Occipital lobe (tissue), 3 donors: ENCODE measurements at places on chromosomes 7 and 10. TPM values are rescaled to one million over a fixed set of nuclear protein-coding genes. Genes with fewer than 3 reads are reported as not detected.
A peak's percentile ranks its signal among the peaks of the same experiment; 100 is the strongest.

The WEE2 gene
- 0.16 TPM for total RNA-seq

- DNase-seq, result no peak
Measured at GRCh38 chr7:7565746-7566650, 686 bp upstream of the MIOS start.

GRCh38 chr10:118241229-118242137 lies 100.6 kb downstream of the FAM204A start:
- DNase-seq, result peak; percentile 54

The SLC13A1 gene
- total RNA-seq, result not detected

- DNase-seq, result no peak
Measured at GRCh38 chr7:187227-187927, 5.0 kb upstream of the FAM20C start.

The ZNF503 gene
- total RNA-seq, result 1.1 TPM

- no peak for DNase-seq
Measured at GRCh38 chr7:111184987-111185386, 94.1 kb downstream of the LRRN3 start.

DNA sequence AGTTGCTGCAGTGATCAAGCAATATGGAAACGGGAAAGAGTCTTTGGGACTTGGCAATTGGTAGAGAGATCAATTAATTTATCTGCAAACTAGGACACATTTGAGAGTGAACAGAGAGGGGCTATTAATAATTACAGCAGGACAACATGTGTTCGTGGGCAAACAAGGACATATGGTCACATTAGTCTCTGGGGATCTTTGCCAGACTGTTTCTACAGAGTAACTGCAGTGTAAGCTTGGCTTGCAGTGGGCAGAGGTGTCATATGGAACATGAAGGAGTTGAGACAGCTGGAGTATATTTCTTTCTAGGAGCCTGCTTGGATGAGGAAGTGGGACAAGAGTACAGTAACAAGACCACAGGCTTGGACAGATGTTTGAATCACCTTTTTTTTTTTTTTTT lies 232.1 kb upstream of the LYZL1 start:
- no peak for DNase-seq

GRCh38 chr7:147742301-147742700 lies 848.3 kb upstream of the C7orf33 start:
- DNase-seq, result no peak

DNA sequence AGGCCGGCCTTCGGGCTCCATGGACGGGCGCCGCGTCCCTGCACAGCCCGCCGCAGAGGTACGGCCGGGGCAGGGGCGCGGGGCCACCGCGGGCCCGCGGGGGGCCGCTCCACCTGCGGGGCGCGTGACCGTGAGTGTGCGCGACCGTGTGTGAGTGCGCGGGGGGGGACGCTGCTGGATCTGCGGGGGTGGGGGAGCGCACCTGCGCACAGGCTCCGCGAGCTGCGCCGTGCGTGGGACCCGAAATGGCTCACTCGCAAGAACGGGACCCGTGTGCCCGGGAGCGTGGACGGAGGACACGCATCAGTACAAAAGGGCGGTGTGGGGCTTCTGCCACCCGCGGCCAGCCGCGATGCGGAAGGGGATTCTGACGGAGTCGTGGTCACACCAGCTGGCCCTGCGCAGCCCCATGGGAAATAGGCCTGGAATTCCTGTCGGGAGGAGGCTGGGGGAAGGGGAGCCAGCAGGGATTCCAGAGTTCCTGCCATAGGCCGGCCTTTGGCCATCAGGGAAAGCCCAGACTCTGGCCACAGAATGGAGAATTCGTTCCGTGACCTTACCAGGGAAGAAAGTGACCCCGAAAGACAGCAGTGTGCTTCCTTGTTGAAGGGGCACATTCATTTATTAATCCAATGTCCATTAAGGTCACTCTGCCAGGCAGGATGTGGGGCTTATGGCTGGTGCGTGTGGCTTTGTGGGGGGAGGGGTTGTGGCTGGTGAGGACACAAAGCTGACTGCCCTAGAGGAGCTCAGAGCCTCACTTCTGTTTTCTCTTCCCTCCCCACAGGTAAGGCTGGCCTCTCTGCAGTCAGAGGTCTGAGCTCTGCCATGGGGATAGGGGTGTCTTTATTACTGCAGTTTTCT lies 494 bp downstream of the REPIN1 start:
- no peak for DNase-seq

The WDR86 gene
- total RNA-seq, result 50.2 TPM

DNA sequence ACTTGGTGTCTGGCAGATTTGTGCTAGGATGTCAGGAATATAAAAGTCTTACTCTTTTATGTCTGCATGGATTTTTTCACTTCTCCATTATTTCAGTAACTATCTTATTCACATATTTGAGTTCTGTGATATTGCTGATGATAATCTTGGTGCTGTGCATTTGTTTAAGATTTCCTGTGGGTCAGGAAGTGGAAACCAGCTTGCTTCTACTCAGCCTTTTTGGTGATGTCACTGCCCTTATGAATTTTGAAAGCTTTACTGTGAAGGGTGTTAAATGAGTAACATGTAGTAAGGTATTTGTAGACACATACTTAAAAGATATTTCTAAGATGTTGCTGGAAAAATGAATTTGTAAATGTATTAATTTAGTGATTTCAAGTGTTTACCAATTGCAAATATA lies 69.5 kb upstream of the VOPP1 start:
- no peak for DNase-seq

- no peak for DNase-seq
Measured at GRCh38 chr7:50352282-50352681, 47.8 kb downstream of the IKZF1 start.

GRCh38 chr7:39360038-39360437 lies 206.2 kb upstream of the YAE1 start:
- no peak for DNase-seq

The SEMA3D gene
- total RNA-seq, result 4.4 TPM

The ABCB4 gene
- total RNA-seq, result 0.47 TPM

- no peak for DNase-seq
Measured at GRCh38 chr10:95350219-95350829, 59.5 kb upstream of the PDLIM1 start.

The SLC35B4 gene
- total RNA-seq, result 27.9 TPM

- no peak for DNase-seq
Measured at GRCh38 chr7:67764289-67764688, 767.7 kb downstream of the TYW1 start.

GRCh38 chr10:64014281-64014680 lies 493.1 kb downstream of the REEP3 start:
- no peak for DNase-seq

- no peak for DNase-seq
Measured at GRCh38 chr7:105675934-105676371, 94.7 kb upstream of the EFCAB10 start.

- DNase-seq, result no peak
Measured at GRCh38 chr7:2120841-2121830, 111.6 kb downstream of the MAD1L1 start.

- DNase-seq, result no peak
Measured at GRCh38 chr10:43667761-43668386, 19.2 kb upstream of the ZNF32 start.

DNA sequence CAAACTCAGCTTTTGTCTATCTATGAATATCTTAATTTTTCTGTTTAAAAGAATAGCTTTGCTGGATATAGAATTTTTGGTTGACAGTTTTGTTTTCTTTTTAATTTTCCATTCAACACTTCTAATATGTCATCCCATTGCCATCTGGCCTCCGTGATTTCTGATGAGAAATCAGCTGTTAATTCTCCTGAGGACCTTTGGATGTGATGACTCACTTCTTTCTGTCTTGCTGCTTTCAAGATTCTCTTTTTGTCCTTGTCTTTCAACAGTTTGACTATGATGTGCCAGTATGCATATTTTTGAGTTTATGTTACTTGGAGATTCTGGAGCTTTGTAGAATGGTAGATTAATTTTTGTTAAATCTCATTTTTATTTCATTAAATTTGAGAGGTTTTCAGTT lies 38.4 kb downstream of the ZNF518A start:
- no peak for DNase-seq

The C7orf33 gene
- total RNA-seq, result not detected

DNA sequence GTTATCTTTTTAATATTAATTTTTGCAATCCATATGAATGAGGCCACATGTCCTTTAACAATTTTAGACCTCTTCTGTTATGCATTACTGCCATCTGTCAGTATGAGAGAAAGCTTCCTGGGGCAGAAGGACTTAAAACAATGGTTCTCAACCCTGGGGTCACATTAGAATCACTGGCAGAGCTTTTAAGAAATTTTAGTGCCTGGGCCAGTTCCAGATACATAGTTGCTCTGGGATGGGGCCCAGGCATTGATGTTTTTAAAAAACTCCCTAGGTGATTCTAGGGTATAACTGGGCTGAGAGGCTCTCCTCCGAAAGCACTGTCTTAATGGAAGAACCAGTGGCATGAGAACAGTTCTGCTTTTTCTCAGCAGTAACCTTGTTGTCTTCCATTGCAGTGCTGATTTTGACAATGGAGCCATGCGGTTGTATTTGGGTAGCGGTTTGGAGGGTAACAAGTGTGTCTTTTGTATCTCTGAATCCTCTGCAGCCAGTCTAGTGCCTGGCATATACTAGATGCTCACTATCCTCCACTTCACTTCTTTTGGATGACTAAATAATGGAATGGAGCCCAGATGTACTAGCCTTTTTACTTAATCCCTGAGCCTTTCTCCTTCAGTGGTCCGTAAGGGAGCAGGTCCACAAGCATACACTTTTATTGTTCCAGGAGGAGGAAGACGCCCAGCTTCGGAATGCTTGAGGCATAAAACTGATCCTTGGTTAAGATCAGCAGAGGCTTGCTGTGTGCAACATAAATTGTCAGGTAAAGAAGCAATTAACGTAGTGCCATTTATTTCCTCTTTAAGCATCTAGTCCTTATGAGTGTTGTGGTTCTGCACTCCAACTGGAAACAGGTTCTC lies 227.1 kb downstream of the AUTS2 start:
- DNase-seq, result no peak

The OPN4 gene
- not detected for total RNA-seq

GRCh38 chr7:81693080-81693479 lies 76.8 kb downstream of the HGF start:
- no peak for DNase-seq

GRCh38 chr7:157862731-157863130 lies 525.9 kb downstream of the DNAJB6 start:
- no peak for DNase-seq

DNA sequence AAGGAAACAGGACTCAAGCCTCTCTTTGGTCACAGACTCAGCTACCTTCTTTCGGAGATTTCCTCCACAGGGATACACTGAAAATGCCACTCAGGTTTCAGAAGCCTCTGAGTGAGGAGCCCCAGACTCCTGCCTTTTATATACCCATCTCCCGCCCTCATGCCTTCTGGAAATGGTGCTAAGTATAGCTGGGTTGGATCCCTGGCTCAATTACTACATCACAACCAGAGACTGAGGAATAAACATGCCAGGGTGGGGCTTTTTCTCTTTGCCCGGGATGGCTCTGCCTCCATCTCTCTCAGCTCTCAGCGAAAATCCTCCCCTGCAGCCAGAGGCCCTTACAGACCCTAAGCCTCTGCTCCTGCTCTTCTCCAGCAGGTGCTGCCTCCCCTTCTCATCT lies 299.5 kb downstream of the KCNMA1 start:
- no peak for DNase-seq

- no peak for DNase-seq
Measured at GRCh38 chr10:71432956-71433767, 36.4 kb downstream of the CDH23 start.

The MLLT10 gene
- total RNA-seq, result 54.7 TPM

The PAPOLB gene
- 0.94 TPM for total RNA-seq

GRCh38 chr7:73891178-73891885 lies 30.4 kb downstream of the TMEM270 start:
- DNase-seq, result no peak

- no peak for DNase-seq
Measured at GRCh38 chr10:97726636-97727178, 10.2 kb upstream of the ZFYVE27 start.

The MRLN gene
- total RNA-seq, result not detected

GRCh38 chr10:126977216-126977615 lies 72.0 kb downstream of the DOCK1 start:
- no peak for DNase-seq

- DNase-seq, result no peak
Measured at GRCh38 chr10:104641937-104642657, 1.0 kb downstream of the SORCS3 start.

DNA sequence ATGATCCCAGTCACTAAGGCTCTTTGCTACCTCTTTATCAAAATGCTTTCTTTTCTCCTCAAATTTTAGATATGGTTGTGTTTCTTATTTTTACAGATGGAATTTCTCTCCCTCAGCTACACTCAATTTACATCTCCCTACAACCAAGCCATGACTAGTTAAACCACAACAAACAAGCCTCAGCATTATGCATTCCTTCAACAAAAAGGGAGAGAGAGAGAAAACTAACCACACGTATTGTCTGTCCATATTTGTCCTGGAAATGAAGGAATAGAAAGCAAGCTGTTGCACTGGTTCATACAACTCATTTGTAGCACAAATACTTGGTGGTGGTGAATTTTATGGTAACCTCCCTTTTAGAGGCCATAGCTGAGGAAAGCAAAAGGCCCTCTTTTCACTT lies 286.4 kb downstream of the AHR start:
- no peak for DNase-seq

DNA sequence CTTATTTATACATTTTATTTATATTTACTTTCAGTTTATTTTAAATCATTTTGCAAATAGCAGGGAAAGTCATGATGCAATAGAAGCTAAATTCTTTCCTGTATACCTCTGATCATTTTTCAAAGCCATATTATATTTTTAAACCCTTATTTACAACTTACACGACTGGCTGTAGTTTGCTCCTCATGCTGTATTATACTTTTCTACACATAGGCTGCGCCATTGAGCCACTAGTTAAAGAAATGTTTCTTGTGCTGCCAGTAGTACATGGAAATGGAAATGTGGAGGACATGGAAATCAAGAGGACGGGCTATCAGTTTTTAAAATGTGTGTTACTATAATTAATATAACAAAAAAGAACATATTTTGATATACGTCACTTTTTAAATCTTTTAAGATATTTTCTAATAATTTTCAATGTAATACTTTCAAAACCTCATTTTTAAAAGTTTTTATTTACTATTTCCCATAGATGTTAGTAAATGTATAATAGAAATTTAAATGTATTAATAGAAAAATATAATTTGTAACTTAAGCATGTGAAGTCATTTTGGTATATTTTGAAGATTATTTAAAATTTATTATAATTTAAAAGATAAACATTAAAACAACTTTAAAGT lies 118.5 kb downstream of the VTI1A start:
- DNase-seq, result peak; percentile 1

DNA sequence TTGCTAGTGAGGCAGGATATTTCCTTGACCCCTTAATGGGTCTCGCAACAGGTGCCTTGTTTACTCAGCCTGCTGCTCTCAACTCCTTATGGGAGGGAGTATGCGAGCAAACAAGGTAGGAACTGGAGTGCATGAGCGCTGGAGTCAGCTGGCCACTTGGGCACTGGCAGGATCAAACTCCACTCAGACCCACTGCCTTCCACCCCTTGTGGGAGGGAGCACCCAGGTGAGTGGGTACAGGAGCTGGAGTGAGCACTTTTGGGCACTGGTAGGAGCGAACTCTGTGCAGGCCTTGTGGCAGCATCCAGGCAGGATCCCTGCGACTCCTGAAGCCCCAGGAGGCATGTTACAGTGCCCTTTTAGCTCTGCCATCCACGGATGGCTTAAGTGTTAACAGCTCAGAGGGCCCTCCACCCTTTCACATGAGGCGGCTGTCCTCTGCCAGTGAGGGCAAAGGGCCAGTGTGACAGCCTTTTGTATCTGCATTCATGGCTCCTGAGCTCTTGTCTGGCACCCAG lies 123.2 kb downstream of the ST7 start:
- DNase-seq, result no peak
